ENCODE measurements at places on chromosomes 6 and 20. TPM values are rescaled to one million over a fixed set of nuclear protein-coding genes. Genes with fewer than 3 reads are reported as not detected.

Gene CTCFL
- 0.10 TPM for total RNA-seq

Gene PSORS1C1
- total RNA-seq, result 5.9 TPM

Gene GNAS-AS1
- total RNA-seq, result 1.3 TPM

Gene FKBP1C
- total RNA-seq, result not detected

Gene ARFRP1
- 16.3 TPM for total RNA-seq

Gene SEMG1
- not detected for total RNA-seq

Gene TFAP2B
- 2.8 TPM for total RNA-seq

Gene COL21A1
- 79.8 TPM for total RNA-seq

DNA sequence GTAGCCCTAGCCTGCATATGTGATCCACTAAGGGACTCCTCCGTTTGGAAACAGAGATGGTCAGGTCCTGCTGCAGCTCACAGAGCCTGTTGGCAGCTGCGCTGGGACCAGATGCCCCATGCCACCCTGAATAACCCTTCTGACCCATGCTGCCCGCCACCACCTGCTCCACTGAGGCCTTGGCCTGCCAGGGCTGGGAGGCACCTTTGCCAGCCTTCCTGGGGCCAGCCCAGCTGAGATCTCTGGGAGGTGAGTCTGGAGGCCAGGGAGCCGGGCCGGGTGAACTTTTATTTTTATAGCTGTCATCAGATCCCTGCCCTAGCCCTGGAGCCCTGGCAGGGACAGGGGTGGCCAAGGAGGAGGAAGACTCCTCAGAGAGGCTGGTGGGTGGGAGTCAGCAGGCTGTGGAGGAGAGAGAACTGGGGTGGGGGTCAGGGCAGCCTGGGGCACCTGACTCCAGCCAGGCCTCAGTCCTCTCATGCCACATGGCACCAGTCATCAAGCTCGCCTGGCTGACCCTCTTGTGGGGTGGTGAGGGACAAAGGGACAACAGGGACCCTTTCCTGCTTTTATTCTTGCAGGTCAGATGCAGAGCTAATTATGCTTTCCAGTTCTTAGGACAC is 10.0 kb downstream of the CEBPB start:
- DNase-seq, result no peak

DNA sequence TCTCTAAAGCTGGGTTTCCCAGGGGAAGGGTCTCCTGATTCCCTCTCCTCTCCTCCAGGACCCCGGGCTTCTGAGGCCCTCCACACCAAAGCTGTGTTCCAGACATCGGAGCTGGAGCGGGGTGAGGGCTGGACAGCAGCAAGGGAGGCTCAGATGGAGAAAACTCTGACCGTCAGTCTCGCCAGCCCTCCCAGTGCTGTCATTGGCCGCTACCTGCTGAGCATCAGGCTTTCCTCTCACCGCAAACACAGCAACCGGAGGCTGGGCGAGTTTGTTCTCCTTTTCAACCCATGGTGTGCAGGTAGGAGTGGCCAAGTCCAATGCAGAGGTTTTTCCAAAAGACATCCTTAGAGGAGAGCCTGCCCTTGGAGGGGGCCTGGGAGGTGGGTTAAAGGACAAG is 14.4 kb downstream of the TGM6 start:
- no peak for DNase-seq

DNA sequence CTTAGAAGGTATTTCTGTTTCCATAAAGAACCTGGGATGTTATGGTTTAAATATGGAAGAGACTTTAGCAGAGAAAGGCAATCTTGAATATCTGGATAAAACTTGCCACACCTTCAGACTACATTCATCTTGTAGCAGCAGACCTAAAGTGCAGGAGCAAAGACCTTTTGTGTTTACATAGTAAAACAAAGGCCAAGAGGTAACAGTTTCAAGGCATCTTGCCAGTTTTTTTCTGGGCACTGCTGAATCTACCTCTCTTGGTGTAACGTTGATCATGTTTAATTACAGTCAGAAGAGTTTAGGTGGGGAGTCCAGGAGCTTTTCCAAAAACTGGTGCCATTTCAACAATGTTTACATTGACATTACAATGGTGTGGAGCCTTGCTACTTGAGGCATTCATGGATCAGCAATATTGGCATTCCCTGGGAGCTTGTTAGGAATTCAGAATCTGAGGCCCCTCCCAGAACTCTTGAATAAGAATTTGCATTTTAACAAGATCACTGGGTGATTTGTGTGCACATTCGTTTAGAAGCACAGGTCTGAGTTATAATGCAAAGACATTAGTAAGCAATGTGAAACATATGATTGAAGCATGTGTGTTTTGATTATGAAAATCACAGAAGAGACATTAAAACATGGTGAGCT is 94.5 kb downstream of the F13A1 start:
- no peak for DNase-seq

DNA sequence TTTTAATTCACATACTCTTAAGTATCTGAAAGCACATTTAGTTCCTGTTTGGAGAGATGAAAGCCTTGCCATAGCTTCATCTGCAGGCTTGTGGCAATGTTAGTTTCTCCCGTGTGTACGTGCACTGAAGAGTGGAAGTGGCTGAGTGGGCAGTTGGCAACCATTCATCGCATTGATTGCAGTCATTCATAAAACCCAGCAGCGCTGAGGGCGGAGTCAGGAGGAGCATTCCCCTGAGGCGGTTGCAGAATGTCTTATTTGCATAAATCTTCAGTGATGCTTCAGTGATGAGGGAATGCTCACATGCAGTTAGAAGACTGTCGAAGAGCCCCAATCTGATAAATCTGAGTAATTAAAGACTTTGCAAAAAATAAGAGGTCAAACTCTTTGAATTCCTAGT is 79.1 kb downstream of the RIMS1 start:
- no peak for DNase-seq

GRCh38 chr6:15475261-15475660 is 187.6 kb downstream of the DTNBP1 start:
- no peak for DNase-seq

GRCh38 chr6:89952686-89953085 is 58.4 kb downstream of the GJA10 start:
- no peak for DNase-seq

DNA sequence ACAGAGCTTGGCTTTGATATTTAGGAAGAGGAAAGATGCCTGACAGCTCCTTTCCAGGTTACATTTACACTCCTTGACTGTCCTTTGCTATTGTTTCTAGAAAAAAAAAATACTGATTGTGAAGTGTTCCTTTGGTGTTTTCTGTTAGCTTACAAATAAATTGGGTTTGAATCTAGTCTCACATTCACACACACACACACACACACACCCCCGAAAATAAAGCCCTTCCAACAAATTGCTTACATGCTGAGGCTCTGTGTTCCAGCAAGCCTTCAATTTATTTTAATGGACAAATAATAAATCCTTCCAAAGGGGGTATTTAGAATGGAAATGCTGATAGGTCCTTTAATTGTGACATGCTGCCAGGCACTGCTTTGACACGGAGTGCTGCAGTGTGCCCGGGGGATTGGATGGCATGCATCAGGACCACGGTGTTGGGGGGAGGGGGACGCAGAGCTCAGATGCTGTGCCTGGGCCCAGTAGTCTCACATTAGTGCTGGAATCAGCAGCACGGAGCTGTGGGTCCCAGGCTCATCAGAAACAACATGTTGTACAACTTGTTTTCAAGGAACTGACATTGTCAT is 199.9 kb downstream of the CD83 start:
- no peak for DNase-seq

DNA sequence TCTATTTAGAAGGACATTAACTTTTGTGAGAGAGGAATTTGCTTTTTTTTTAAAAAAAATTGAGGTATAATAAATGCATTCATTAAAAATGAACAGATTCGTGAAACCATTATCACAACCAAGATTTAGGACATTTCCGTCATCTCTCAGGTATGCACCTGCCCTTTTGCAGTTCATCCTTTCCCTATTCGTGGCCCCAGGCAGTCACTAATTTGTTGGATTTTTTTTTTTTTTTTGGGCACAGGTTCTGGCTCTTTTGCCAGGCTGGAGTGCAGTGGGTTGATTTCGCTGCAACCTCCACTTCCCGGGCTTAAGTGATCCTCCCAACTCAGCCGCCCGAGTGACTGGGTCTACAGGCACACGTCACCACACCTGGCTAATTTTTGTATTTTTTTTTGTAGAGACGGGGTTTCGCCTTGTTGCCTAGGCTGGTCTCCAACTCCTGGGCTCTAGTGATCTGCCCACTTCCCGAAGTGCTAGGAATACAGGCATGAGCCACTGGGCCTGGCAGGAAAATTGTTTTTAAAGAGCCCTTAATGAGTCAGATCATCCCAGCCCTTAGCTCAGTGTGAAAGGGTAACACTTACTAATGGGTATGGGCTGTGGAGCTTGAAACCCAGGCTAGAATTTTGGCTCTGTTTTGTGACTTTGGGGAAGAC is 9.2 kb downstream of the PHF3 start:
- no peak for DNase-seq

DNA sequence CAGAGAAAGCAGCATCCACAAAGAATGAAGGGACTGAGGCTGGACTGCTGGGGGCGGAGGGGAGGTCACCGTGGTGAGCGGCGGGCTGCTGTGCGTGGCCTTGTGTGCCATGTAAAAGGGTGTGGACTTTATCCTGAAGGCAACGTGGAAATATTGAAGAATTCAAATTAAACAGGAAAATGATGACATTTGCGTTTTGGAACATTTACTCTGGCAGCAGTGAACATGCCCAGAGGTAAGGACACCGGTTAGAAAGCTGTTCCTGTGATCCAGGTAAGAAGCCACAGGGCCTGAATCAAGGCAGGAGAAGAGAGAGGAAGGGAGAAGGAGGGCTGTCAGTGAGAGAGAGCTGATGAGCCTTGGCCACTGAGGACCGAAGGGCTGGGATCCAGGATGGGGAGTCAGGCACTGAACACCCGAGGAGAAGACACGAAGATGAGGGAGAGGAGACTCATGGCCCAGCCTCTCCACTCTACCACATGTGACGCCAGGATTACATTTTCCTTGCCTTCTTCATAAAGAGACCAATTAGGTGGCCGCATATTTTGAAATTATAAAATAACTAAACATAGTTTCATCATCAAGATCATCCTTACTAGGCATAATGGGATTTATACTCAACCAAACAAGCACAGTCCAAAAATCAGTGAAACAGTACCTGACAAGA is 58.4 kb downstream of the TRAM2 start:
- DNase-seq, result no peak
